ENCODE measurements at places on chromosomes 2 and 18.

DNA sequence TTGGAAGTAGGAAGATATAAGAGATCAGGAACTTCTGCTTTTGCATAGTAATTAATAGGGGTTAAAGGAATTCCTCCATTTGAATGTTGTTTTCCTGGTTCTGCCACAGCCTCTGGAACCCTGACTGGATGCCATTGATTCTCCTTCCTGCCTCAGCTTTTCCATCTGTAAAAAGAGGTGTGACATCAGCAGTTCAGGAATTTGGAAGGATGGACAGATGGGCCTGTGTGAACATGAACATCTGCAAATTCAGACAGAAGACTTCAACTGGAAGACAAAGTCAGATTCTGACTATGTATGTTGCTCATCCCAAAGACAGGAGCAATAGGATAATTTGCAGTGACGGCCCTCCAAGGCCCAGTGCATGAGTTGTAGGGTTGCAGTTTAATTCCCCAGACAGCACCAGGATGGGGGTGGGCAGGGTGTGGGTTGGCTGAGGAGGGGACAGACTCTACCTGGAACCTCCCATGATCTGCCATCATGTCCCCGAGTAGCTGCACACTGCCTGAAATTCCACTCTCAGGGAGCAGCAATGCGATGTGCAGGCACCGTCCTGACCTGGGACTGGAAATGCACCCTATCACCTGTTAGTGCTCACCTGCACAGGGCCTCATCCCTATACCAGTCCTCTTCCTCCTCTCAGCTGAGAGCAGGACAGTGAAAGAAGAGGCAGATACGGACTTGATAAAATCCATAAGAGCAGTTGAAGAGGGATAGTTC lies 98.9 kb upstream of the EPAS1 start:
- DNase-seq = no peak

DNA sequence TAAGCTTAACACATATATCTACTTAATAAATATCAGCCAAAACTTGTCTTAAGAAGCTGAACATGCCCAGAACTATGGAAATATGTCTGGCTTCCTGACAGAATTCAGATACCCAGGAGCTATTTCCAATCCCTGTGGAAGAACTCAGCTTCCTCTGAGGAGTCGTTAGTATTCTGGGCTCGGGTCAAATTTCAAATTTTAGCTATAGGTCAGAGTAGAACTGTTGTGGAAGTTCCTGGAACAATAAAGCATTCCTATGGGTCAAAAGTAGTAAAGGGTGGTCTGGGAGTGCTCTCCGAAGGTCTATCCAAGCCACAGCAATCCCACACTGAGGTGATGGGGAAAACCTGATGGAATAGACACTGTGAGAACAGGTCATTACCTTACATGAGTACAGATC lies 342.7 kb upstream of the CHST9 start:
- DNase-seq = no peak

DNA sequence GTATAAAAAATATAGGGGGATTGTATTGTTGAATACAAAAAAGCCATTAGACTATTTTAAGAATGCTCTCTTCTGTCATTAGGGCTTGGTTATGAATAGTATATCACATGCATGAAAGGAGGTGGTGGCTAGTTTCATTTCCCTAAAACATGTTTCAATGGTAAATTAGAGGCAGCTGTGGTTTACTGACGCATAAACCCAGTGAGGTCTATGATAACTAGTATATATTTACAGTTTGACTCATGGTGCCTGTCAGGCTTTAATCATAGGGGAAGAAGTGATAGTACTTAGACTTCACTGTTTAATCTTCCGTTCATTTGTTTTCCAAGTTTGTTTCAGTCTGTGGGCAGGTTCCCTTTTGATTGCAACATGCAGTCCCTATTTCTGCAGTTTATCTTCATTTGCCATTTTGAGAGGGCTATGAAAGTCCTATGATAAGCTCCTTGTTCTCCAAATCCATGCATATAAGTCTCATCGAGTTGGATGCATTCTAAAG lies 55.1 kb upstream of the MAP4K3 start:
- peak; percentile 65 for DNase-seq

DNA sequence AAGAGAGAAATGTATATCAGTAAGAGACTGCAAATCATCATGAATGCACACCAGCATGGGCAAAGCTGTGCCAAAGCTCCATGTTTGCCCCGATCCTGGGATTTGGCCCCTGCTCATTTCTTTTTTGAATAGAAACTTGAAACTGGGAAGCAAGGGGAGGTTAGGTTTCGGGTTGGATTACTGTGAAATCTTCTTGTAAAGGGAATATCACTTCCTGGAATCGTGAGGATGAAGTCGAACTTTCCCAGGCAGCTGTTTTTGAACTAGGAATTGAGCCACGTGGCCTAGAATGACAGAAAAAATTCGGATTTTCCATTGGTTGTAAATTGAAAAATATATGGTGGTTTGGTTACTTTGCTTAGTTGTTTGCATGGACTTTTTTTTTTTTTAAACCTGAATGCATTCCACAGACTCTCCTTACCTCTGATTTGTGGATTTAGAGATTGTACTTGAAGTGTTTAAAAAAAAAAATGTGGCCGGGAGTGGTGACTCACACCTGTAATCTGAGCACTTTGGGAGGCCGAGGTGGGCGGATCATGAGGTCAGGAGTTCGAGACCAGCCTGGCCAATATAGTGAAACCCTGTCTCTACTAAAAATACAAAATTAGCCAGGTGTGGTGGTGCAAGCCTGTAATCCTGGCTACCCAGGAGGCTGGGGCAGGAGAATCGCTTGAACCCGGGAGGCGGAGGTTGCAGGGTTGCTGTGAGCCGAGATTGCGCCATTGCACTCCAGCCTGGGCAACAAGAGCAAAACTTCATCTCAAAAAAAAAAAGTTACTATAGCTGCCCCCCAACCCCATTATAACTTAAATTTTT lies 32.1 kb downstream of the GRHL1 start:
- DNase-seq = no peak

DNA sequence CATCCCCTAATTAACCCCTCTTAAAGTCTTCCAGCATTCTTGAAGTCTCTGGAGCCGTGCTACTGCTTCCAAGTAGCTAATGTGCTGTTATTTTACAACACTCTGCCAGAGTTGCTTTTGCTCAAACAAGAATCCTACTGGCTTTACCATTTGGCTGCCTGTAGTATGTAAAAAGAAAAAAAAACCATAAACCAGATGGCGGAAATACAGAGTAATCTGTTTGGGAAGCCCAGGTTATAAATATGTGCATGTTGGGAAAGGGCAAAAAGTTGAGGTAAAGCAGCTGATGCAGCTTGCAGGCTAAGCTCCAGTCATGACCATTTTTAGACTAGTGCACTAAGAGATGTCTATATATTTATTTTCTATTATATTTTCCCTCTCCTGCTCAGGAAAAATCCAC lies 313.2 kb upstream of the ETAA1 start:
- no peak for DNase-seq

- no peak for DNase-seq
These were observed 25.9 kb downstream of the COLEC11 start for GRCh38 chr2:3620834-3621233.

- DNase-seq = no peak
These were observed 85.3 kb downstream of the LRRFIP1 start for GRCh38 chr2:237712477-237713377.

- DNase-seq = no peak
These were observed 90.5 kb downstream of the NDUFA10 start for GRCh38 chr2:239934571-239935171.

- DNase-seq = no peak
These were observed 90.1 kb upstream of the KLF7 start for GRCh38 chr2:207255565-207256470.

DNA sequence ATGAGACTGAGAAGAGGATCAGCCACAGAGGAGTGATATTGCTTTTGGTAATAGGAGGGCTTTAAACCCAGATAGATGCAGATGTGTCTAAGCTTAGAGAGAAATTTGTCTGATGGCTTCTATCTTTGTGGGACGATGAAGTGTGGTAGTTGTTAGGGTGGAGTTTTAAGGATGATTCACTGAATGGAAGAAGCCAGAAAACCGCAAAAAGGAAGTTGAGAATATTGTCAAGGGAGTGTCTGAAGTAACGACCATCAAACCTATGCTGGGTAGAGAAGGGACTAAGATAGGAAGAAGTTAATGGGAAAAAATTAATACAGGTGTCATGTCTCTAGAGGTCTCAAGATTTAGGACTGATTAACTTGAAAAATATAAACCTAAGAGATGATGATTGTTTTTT lies 195.6 kb upstream of the MC4R start:
- DNase-seq = no peak

DNA sequence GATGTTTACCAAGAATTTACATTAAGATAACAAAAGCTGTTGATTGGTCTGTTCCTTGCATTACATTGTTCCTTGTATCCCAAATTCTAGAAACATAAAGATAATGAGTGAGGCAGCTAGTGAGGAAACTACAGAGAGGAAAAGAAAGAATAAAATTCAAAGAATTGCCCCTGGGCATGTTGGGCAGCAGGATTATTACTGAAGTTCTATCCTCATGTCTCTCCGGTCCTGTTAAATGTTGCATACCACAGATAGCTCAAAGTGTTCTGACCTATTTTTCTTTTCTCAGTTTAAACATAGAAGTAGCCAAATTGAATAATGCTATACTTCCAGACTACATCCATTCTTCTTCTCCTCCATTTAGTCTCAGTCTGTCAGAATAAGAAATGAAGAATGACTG lies 58.2 kb upstream of the DYNC1I2 start:
- DNase-seq = no peak

- no peak for DNase-seq
These were observed 30.8 kb upstream of the PUM2 start for GRCh38 chr2:20381457-20381856.

GRCh38 chr2:158760887-158761286 lies 34.2 kb upstream of the DAPL1 start:
- DNase-seq = no peak

- DNase-seq = no peak
These were observed 146.3 kb upstream of the SKOR2 start for GRCh38 chr18:47397671-47398319.

GRCh38 chr2:96174251-96175144 lies 29.3 kb upstream of the DUSP2 start:
- DNase-seq = peak; percentile 14

- DNase-seq = no peak
These were observed 132.1 kb upstream of the SETBP1 start for GRCh38 chr18:44548291-44549221.

DNA sequence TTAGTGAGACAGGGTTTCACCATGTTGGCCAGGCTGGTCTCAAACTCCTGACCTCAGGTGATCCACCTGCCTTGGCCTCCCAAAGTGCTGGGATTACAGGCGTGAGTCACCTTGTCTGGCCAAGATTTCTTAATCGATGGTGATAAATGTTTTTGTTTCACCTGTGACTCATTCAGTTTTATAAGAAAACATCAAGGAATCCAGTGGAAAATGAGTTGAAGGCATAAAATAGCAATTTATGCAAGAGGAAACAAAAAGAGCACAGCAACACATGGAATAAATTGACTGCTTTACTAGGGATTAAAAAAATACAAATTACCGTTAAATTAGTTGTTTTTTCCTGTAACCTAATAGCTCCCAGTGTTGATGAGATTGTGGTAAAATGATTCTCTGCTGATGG lies 80.2 kb downstream of the CDK15 start:
- no peak for DNase-seq

DNA sequence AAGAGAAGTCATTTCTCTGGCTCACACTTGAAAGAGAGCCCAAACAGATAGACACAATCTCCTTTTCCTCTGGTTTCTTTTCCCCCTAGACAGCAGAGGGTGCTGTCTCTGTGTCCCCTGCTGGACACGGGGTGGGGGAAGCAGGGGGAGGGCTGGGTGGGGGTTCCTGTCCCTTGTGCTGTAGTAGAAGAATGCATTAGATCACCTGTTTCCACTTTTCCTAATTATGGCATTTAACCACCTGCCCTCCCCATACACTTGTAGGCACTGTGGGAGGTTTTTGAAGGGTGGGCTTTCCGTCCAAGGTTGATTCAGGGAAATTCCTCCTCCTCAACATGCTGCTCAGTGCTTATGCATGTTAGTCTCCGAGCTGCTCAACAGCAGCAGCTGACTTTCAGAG lies 206.2 kb upstream of the EPAS1 start:
- DNase-seq = no peak

DNA sequence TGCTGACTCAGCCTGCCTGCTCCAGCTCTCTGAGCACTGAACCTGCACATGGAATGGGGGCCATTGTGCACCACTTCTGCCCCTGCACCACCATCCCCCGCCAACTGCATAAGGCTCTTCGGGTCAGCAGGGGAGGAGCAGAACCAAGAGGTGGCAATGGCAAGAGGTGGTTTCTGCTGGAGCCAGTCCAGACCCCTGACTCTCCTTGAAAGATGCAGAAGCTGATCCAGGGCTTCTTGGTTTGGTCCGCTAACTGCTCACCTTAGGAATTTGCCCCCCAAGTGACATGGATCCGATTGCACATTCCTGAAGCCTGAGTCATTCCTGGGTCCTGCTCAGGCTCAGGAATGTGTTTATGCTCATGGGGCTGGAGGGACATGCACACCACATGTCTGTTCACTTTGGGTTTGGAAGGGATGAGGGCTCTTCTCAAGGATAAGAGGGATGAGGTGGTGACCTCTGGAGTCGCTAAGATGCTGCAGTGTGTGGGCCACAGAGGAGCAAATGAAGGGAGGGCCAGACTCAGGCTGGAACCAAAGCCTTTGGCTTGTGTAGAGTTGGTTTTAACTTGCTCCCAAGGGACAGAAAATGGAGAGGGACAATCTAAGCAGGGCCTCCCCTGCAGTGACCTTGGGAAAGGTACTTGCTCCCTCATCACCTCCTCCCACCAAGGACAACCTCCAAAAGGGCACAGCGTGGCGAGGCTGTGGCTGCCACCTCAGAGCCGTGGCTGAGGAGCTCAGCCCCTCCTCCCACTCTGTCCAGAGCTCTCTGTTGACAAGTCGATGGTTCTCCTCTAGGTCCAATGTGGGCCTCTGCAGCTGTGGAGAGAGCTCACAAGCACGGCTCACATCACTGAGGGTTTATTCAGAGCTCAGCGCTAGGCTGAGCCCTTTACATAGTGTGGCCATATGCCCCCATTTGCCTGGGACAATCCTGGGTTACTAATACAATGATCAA lies 66.2 kb downstream of the HS1BP3 start:
- peak; percentile 71 for DNase-seq

- no peak for DNase-seq
These were observed 107.4 kb upstream of the KCTD1 start for GRCh38 chr18:26655525-26656430.

- no peak for DNase-seq
These were observed 74.3 kb downstream of the ICOS start for GRCh38 chr2:204010628-204011560.

DNA sequence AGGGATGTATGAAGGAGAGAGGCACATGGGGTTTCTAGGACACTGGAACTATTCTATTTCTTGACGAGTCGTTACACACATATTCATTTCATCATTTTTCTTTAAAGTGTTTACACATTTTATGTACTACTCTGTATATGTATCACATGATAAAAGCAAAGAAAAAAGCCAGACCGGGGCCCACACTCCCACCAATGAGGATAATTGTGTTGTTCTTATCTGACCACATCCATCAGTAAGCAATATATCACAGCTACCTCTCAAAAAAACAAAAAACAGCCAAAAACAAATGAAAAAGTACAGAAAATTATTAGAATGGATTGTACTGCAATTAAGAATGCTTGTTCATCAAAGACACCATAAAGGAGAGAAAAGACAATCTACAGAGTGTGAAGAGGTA lies 14.2 kb upstream of the CNRIP1 start:
- no peak for DNase-seq
